ENCODE measurements at places on chromosomes 1 and 21. TPM values are rescaled to one million over a fixed set of nuclear protein-coding genes. Genes with fewer than 3 reads are reported as not detected.

DNA sequence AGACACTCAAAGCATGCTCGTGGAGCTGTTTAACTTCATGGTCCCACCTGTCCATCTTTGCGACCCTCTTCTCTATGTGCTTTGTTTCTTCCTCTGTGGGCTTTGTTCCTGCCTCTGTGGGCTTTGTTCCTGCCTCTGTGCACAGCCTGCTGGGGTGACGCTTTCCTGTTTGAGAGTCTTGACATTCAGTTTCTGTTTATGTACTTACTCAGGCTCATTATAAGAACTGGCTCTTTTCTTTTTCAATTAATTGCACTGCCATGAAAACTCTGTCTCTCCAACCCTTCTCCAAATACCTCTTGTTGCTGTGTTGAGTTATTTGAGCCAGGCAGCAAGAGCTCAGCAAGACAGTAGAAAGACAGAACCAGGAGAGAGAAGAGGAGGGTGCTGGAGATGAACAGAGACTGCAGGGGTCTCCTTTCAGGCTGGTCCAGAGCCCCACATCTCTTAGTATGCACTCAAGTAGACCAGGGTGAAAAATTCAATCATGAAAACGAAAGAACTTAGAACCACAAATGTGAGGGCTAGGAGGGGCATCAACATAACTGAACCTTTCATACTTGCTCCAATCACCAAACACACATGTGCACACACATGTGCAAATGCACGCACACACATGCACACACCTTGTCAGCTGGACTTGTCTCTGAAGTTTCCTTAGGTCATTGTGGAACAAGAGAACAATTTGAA is 88.3 kb upstream of the SGIP1 start:
- no peak for DNase-seq

DNA sequence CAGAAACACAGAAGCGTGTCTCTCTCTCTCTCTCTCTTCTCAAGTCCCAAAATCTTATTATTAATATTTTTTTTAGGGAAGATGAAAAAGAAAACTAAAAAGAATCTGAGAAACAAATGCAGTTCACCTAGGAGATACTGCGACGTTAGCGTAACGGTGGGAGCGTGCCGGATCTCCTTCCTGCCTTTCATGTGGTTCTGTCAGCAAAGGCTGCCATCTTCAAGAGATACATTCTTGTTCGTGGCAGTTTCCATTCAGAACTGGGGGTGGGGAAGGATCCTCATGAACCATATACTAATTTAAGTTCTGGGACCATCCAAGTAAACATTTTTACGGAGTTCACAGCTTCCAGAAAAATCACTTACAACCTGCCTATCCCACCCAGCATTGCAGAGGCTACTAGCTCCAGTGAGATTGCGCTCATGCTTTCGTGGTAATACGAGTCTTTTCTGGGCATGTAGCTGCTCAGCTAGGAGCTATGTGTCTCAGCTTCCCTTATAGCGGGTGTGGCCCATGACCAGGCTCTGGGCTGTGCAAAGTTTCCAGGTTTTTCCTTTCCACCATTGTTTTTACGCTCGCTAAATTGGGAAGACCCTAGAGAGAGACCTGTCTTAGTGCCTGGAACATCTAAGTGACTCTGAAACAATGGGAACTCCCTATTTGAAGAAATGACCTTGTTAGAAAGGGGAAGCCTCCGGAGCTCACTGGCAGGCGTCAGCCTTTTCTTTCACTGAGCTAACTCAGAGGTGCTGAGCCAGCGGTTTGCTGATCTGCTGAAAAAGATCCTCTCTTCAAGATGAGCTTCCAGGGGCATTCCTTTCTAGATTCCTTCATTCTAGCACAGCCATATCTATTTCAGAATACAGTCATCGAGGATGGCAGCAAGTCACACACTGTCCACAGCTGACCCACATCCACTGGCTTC is 17.3 kb downstream of the SLAMF1 start:
- no peak for DNase-seq

The ZBED6 gene
- polyA plus RNA-seq: 27.2 TPM

DNA sequence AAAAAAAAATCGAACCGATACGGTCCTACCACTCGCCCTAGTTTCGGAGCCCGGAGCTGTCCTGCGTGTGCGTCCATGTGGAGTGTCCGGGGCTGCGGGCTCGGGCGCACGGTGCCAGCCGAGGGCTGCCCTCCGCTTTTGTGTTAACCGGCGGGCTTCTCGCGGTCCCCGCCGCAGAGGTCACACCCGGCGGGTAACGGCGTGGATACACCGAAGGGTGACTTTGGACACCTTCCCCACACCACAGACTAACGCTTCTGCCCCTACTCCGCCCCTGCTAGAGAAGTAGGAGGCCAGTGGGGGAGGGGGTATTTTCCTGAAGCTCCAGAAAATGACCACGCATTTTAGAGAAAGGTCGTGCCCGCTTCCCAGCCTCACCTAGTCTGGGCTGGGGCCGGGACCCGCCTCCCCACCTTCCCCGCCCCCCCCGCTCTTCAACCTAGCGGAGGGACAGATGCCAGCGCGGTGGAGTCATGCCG is 609 bp upstream of the ATF3 start:
- DNase-seq: no peak

The ZSWIM5 gene
- 6.4 TPM for polyA plus RNA-seq

DNA sequence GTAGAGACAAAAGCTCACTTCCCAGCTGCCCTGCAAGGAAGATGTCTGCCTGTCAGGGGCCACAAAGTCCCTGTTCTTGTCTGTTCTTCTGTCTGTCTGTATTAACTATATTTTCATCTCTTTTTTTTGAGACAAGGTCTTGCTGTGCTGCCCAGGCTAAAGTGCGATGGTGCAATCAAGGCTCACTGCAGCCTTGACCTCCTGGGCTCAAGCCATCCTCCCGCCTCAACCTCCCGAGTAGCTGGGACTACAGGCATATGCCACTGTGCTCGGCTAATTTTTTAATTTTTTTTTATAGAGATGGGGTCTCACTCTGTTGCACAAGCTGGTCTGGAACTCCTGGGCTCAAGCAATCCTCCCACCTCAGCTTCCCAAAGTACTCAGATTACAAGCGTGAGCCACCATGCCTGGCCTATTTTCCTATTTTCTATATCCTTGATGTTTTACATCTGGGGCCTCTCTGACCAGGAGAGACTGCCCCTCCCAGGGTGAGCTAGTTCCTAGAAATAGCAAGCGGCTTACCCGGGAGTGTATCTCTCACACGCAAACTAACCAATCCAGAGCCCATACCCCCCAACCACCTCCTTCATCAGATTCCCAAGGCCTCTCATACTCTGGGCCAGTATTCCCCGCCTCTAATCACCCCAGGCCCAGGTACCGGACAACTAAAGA is 5.4 kb upstream of the KLHDC7A start:
- no peak for DNase-seq

GRCh38 chr1:238954865-238955264 is 431.5 kb upstream of the CHRM3 start:
- no peak for DNase-seq

DNA sequence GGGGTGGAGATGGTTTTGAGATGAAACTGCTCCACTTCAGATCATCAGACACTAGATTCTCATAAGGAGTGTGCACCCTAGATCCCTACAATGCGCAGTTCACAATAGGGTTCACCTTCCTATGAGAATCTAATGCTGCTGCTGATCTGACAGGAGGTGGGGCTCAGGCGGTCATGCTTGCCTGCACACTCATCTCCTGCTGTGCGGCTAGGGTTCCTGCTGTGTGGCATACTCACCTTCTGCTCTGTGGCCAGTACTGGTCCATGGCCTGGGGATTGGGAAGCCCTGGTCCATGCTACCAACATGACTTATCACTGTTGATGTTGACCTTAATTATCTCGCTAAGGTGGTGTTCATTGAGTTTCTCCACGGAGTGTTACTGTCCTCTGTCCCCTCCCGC is 144.5 kb downstream of the NAV1 start:
- DNase-seq: no peak

- no peak for DNase-seq
Observed at GRCh38 chr1:22030057-22030456, 22.5 kb upstream of the CDC42 start.

DNA sequence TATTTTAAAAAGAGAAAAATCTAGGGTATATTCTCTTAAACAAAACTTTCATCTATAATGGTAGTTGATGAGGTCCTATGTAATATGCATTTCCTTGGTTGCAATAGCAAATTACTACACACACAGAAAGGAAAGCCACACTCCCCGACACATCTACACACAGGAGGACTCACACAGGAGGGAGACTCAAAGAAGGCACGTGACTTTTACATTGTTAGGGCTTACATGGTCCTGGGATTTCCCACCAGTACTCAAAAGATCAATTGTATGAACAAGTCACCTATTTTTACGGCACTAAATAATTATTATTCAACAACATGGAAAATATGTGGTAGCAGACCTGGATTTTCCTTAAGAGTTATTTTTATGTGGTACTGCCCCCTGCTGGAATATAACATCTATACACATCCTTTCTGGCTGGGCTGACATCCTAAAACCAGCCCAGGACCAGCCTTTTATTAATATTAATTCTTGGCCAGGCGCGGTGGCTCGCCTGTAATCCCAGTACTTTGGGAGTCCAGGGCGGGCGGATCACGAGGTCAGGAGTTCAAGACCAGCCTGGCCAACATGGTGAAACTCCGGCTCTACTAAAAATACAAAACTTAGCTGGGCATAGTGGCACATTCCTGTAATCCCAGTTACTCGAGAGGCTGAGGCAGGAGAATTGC is 33.9 kb upstream of the LGALS8 start:
- peak; percentile 37 for DNase-seq

The NTPCR gene
- 78.2 TPM for polyA plus RNA-seq

The LCE1C gene
- not detected for polyA plus RNA-seq

DNA sequence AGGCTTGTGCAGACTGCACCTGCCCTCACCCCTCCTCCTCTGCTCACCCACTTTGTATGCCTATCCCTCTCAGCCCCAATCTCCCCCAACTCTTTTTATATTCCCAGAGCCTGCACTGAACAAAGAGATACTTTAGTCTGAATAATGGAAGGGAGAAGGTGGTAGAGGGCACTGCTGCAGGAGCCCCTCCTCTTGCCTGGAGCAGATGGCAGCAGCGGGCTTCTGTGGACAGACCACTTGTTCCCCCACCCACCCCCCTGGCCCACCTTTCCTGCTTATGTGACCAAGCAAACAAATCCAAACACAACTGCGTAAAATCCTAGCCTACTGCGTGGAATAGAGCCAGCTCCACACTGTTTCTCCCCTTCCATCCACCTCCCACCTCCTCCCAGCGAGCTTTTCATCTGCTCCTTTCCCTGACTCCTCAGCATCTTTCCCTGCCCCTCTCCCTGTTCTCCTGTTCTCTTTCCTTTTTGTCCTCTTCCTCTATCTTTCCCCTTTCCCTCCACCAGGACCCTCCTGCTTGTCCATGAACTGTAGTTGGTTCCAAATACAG is 27.5 kb downstream of the RGS8 start:
- no peak for DNase-seq

DNA sequence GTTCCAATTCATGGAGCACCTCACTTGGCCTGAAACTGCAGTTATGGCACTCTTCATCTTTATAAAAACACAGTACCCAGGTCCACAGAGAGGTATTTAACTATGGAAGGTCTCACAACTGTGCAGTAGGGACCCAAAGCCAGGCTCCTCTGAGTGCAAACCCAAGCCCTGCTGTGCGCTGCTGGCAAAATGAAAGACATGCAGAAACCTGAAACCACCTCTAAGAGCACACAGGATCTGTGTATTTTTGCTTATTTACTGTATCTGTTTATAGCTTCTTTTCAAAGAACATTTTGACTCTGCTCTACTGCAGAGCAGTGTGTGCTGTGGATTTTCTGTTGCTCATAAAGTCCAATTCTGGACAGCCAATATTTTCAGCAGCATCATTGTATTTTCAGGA is 166.6 kb downstream of the DSCAM start:
- no peak for DNase-seq

- no peak for DNase-seq
Observed at GRCh38 chr1:94873520-94874351, 53.2 kb downstream of the CNN3 start.
